Foreskin melanocyte (primary cell): ENCODE measurements at places on chromosomes 6 and 20.

- DNase-seq = no peak
These were observed 1.4 kb downstream of the C6orf132 start for GRCh38 chr6:42140756-42141602.

DNA sequence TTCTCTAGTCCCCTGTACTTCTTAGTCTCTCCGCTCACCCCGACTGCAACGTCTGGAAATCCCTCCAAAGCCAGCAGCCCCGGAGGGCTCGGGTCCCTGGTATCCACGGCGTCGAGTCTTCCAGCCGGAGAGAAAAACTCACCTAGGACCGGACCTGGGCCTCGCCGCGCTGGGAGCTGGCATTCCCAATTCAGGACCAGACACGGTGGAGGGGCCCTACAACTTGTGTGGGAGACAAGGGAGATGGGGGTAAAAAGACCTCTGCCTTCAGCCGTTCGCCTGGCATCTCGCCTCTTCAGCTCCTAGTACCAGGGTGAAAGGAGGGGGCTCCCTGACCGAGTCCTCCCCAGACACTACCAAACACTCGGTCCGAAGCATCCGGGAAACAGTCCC lies 64.3 kb downstream of the GPX5 start:
- no peak for DNase-seq

DNA sequence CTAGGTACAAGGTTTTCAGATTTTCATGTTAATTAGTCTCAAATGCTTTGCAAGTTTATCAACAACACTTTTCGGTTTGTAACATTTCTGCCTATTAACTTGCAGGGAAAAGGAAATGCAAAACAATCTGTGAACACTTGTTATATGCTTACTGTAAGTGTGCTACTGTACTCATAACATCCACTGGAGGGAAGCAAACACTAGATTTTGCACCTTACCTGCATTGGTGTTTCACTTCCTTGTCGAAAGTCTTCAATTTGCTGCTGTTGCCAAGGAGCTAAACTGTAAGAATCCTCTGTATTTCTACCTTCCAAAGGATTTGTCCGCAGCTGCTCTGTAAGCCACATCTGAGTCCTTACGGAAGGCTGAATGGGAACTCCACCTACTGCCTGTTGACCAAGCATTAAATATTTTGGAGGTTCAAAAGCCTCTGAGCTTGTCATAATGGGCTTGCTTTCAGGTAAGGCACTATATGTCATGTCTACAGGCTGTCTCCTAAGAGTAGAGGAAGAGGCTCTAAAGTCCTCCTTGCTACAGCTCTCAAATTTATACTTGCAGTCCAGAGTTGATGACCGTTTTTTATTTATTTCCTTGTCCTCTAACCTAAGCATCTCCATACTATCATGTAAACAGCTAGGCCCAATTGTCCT lies 17.3 kb downstream of the PLN start:
- DNase-seq = no peak

DNA sequence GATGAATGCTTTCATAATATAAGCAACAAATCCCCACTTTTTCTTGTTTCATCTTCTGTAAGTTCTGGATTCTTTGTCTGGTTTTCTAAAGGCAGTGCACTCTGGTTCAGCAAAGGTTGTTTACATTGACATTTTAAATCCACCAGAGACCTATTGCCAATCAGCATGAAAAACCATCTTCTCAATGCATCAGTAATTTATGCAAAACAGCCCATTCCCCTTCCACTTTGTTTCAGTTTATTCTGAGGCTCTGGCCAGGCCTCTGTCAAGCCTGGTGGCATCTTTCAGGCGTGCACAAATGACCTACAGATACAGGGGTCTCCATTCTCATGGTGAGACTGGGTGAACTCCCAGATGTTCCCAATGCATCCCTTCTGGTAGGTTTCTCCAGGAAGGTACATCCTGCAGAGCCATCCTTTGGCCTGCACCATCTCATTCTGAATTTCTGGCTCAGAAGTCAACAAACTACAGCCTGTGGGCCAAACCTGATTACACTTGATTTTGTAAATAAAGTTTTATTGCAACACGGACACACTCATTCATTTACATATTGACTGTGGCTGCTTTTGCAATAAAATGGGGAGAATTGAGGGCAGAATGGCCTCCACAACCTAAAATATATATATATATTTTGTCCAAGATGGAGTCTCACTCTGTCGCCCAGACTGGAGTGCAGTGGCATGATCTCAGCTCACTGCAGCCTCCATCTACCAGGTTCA lies 405.4 kb downstream of the PREX1 start:
- DNase-seq = no peak

GRCh38 chr20:15235471-15236198 lies 898.2 kb upstream of the FLRT3 start:
- no peak for DNase-seq

DNA sequence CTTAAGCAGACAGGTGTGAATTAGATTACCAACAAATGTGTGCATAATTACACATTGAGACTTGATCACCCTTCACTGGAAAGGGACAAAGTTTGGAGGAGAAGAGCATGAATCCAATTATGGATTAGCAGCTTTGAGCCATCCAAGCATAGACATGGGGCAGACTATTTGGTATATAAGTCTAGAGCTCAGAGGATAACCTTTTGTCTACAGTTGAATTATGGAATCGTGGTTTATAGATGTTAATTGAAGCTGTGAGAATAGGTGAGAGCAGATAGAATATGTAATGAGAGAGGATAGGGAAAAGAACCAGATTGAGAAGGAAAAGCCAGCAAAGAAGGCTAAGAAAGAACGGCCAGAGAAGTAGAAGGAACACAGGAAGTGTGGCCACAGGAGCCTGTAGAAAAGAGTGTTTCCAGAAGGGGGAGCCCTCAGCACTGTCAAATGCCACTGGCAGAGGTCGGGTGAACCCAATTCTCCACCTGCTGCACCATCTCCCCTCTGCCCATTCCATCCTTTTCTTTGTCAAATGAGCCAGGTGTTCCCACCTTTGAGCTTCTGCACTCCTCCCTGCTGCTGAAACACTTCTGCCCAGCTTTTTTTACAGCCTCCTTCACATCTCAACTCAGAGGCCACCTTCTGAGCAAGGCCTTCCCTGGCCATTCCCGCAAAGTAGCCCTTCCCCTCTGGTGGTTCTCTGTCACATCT lies 7.3 kb downstream of the DNTTIP1 start:
- DNase-seq = peak; percentile 40

DNA sequence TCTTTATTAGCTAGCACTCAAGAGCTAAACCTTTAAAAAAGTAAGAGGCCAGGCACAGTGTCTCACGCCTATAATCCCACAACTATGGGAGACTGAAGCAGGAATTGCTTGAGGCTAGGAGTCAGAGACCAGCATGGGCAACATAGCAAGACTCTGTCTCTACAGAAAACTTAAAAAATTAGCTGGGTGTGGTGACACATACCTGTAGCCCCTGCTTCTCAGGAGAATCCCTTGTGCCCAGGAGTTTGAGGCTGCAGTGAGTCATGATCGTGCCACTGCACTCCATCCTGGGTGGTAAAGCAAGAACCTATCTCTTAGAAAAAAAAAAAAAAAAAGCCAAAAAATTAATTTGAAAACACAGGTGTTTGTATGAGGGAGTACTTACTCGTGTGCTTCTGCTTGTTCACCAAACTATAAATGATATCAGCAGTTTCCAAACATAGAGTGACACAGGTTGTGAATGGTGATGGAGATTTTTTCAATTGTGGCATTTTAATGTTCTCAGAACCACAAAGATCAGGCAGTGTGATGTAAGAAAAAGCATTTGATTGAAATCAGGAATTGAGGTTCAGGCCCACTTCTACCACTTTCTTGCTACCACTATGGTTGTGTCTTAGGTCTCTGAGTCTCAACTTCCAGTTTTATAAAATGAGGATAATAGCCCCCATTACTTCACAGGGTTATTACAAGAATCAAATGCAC lies 104.9 kb downstream of the FOXO3 start:
- DNase-seq = no peak

DNA sequence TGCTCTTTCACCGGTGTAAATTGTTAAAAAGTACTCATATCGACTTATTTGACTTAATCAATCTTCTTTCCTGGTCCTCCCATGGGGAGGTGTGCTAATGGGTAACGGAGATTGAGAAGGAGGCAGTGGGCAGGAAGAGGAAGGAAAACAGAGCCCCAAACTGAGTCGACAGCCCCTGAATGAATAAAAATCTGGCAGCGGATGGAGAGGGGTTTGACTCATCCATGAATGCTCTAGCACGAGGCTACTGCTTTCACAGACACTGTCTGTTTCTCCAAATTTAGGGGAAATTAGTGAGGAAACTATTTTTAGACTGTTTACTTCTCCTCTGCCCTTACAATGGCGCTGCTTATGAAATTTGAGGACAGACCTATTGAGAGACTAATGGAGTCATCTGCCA lies 142.2 kb upstream of the ATXN1 start:
- DNase-seq = peak; percentile 92

GRCh38 chr6:21668795-21669194 lies 75.2 kb downstream of the SOX4 start:
- no peak for DNase-seq

- no peak for DNase-seq
These were observed 567.8 kb downstream of the GRIK2 start for GRCh38 chr6:101961357-101961756.

- no peak for DNase-seq
These were observed 134.9 kb downstream of the GMDS start for GRCh38 chr6:2110504-2110903.

- no peak for DNase-seq
These were observed 127.2 kb downstream of the F13A1 start for GRCh38 chr6:6193221-6193745.

DNA sequence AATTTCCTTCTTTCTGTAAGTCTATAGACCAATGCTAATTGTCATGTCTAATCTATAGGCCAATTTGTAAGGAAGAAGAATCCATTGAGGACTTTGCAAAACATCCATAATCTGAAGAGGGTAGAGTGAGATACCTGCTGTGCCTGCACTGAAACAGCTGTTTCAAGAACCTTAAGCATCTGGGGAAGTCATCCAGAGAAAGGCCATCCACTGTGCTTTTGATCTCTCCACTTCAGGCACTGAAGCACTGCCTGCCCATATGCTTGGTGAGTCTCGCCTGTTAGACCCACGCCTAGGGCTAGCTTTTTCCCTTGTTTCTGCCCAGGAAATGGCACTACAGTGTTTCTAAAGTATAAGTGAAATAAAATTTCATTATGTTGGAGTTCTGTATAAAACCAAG lies 921.8 kb upstream of the EPHA7 start:
- DNase-seq = no peak

GRCh38 chr6:43494321-43494720 lies 15.8 kb downstream of the LRRC73 start:
- DNase-seq = no peak

DNA sequence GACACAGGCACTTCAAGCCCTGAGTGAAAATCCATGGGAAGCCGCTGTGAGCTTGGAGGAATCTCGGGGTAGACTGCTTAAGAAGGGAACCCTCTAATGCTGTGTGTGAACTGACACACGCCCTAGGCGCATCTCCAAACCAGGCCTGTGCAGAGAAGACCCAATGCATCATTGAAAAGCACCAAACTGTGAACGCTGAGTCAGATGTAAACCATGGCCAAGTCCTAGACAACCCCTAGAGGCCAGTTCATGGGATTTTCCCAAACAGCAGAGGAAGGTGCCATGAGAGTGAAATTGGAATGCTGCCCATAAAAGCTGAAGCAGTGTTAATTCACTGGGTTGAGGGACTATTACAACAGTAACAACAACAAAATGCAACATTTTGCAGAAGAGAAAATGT lies 296.5 kb downstream of the SMOC2 start:
- no peak for DNase-seq

DNA sequence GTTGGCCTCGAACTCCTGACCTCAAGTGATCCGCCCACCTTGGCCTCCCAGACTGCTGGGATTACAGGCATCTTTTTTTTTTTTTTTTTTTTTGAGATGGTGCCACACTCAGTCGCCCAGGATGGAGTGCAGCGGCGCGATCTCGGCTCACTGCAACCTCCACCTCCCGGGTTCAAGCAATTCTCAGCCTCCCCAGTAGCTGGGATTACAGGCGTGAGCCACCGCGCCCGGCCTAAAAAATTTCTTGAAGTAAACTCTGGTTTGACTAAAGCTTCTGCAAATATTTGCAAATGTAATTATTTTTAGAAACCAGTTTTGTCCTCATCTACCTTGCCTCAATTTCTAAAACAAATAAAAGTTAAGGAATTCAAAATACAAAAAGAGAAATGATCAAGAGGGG lies 1.2 kb downstream of the IBTK start:
- DNase-seq = no peak

GRCh38 chr20:50540620-50541605 lies 30.7 kb downstream of the PTPN1 start:
- DNase-seq = peak; percentile 61

DNA sequence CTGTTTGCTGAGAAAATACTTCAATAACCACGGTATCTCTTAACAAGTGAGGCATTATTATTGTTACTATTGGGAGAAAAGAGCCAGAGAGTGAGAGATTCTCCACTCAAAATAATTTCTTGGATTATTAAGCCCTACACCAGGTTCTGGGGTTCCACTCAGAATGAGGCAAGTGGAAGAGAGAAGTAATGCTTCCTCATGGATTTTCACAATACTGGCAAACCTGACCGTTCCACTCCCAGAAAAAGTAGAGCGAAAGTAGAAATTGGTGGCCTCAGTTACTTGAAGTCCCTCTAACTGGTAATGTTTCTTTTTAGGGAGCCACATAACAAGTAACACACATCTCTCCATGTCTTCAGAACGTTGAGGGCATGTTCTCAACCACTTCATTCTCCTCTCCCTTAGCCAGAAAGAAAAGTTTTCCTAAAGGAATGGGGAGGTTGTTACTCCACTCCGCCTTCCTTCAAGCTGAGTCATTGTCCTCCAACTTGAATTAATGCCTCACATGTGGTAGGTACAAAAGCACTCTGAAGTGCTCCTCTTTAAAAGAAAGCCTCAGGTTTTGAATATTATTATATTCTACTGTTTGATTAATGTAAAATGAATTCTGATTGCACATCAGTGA lies 1.9 kb downstream of the BAG2 start:
- DNase-seq = no peak

GRCh38 chr20:57416296-57417022 lies 25.3 kb downstream of the RBM38 start:
- DNase-seq = no peak

- no peak for DNase-seq
These were observed 151.2 kb downstream of the PDE10A start for GRCh38 chr6:165511807-165512206.

DNA sequence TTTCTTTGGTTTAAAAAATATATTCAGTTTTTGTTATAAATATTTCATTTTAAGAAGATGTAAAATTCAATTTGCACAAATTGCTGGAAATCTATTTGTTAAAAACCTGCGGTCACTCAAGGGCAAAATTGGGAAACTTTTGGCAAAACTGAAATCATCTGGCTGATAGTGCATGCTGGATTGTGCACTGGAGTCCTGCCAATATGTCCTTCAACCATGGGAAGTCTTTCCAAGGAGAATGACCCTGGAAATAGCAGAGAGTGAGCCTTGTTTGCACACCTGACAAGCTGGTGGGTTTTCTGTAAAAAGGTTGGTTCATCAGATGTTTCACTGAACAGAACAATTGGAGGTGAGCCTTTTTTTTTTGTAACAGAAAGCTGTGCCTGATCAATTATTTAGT lies 413.5 kb downstream of the BTBD3 start:
- DNase-seq = no peak

DNA sequence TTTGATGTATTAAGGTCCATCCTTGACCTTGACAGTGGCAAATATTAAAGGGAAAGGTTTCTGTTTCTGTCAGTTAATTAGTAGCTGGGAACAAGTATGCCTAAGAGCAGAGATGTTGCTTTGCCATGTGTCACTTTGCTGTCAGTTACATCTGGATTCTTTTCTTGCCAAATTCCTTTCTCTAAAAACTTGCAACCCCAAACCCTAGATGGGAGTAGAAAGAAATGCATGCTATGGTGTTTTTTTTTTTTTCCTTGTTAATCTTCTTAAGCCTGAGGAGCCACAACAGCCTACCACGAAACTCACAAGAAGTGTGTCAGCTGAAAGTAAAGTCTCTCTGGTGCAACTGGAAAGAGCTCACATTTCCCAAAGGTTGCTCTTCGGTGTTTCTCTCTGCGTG lies 18.0 kb upstream of the CLDN20 start:
- DNase-seq = no peak
